ENCODE measurements at places on chromosomes 4 and X.

- no peak for DNase-seq
Observed at GRCh38 chr4:89720981-89721380, 116.0 kb downstream of the SNCA start.

DNA sequence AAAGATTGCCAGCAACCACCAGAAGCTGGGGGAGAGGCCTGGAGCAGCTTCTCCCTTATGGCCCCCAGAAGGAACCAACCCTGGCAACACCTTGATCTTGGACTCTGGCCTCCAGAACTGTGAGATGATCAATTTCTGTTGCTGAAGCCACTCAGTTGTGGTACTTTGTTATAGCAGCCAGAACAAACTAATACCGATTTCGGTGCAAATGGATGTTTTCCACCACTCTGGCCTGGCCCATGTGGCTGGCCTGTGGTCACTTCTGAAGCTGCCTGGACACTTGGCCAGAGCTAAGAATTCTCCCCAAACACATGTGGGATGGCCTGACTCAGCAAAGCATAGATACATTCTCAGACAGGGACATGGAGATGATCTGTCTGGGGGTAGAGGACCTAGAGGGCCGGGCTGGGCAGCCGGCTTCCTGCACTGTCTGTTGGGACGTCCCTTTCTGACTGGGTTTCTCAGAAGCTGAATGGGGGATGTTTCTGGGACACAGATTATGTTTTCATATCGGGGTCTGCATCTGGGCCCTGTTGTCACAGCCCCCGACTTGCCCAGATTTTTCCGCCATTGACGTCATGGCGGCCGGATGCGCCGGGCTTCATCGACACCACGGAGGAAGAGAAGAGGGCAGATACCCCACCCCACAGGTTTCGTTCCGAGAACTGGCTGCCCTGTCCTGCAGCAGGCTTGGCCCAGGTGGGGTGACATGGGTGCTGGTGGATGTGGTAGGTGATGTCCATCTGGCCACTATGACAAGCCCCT lies 4.1 kb downstream of the FOXP3 start:
- DNase-seq: no peak

- no peak for DNase-seq
Observed at GRCh38 chrX:15350329-15350996, 15.1 kb upstream of the PIGA start.

DNA sequence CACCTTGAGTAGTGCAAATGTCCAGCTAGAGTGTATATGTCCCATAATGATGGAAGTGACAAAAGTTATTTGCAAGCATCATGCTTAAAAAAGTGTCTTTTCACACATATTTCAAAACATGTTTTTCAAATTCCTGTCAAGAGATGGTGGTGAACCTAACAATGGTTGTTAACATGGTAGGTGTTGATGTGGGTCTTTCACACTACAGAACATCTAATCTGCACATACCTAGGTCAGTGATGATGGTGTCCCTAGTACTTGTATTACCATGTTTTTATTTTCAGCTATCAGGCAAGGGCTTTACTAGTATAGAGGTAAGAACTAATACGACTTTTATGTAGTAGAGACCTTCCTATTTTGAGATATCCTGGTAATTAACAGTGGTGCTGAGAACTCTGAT lies 3.4 kb upstream of the ATXN3L start:
- DNase-seq: no peak

GRCh38 chr4:188316391-188316790 lies 177.2 kb downstream of the TRIML1 start:
- no peak for DNase-seq

DNA sequence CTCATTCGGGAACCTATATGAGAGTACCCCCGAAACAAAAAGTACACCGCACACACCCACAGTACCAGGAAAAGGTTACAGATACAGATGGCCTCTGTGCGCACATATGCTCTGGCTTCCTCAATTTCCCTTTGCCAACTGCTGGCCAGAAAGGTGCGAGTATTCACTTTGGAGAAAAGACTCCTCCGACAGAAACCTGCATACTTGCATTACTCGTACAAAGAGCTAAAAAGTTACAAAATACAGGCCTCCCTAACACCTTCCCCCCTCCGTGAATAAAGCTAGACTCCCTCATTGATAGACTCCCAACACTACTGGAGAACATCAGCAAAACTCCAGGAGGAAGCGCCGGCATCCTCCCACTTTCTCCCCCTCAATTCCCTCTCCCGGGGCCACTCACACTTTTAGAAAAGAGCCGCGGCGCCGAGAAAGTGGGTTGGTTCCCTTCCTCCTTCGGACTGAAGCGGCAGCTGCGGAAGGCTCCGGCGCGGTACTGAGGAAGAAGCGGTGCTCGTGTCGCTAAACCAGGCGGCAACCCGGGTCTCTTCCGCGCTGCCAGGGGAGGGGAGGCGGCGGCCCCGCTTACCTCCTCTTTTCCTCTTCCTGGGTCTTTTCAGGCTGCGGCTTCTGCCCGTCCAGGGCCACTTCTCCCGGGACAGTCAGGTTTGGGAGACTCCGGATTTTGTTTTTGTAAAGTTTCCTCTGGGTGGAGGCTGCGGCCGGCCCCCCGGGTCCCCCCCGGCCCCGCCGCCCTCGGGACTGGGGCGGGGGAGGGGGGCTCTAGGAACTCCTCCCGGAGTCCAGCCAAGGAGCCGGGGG lies 1.1 kb downstream of the FBXW7 start:
- peak; percentile 45 for DNase-seq

GRCh38 chr4:4549534-4549933 lies 7.7 kb upstream of the STX18 start:
- DNase-seq: no peak

GRCh38 chr4:8613421-8614364 lies 21.1 kb downstream of the CPZ start:
- DNase-seq: no peak

- DNase-seq: no peak
Observed at GRCh38 chrX:103626855-103627254, 1.9 kb upstream of the TCEAL1 start.

DNA sequence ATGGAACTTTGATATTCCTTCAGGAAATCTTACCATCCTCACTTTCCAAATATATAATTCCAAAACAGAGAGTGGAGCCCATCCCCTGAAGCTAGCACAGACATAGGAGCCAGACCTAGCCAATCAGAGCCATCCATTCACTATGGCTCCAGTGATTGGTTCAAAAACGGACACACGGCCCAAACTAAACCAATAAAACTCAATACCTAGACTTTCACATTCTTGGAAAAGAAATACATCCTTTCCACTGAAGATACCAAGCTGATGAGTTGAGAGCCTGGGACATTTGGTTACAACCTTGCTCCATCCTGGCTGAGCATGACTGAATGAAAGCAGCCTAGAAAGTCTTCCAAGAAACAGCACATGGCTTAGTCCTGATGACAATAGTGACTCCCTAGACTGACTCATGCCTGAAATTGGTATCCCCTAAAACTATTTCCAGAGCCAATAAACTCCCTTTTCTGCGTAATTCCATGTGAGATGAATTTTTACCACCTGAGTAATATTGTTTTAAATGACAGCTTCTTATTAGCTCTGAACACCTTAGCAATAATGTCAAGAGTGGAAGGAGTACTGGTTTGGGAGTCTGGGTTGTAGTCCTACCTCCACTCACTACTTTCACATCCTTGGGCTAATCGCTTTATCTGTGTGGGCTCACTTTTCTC lies 189.6 kb upstream of the LNX1 start:
- DNase-seq: no peak

- DNase-seq: no peak
Observed at GRCh38 chrX:154487518-154488290, 1.3 kb upstream of the UBL4A start.

DNA sequence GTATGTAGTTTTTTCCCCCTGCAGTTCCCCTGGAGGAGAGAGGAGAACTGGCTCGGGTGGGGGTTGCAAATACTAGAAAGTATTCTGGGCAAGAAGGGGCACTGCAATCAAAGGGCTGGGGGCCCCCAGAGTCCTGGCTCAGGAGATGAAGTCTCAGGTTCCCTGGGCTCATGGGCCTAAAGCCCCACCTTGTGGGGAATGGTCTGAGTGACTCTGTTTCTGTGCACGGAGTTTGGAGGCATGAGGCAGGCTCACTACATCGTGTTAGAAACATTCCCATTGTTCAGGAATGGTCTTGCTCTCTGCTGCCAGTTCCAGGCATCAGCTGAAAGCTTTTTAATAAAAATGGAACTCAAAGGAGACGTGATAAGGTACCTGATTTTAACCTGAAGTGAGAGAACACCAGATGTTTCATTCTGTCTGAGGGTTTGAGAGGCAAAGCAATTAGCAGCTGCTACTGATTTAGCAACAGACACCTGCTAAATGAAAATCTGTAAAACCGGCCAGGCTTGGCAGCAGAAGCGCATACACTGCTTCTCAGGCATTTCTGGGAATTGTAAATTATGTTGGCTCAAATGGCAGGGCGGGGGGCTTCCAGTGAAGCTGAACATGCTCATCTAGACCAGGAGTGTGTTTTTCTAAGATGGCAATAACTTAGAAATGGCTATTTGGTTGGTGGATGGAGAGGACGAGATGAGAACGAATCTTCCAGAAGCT lies 122.7 kb downstream of the TMEM164 start:
- no peak for DNase-seq

GRCh38 chrX:153340111-153340510 lies 6.2 kb downstream of the ZNF275 start:
- no peak for DNase-seq

- DNase-seq: no peak
Observed at GRCh38 chrX:18075603-18076002, 145.1 kb downstream of the BEND2 start.

GRCh38 chr4:101264512-101264911 lies 82.8 kb downstream of the PPP3CA start:
- no peak for DNase-seq

DNA sequence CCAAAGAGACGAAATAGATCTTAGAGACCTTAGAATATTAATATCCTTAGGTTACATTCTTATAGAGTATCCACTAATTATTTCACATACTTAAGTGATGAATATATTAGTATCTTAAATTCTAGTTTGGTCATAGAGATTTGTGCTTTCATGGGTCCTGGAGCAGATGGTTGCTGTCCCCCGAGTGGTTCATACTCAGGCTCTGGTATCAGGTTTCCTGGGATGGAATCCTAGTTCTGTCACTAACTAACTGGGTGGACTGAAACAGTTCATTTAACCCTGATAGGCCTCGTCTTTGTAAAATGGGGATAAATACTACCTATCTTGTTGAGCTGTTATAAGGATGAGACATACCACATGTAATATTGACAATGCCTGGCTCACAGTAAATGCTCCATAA lies 264.6 kb downstream of the TENM3 start:
- no peak for DNase-seq

- no peak for DNase-seq
Observed at GRCh38 chr4:179165000-179165738, 1722.9 kb upstream of the AGA start.

GRCh38 chrX:31099536-31100090 lies 27.8 kb upstream of the FTHL17 start:
- DNase-seq: peak; percentile 86

- DNase-seq: no peak
Observed at GRCh38 chrX:101252634-101253033, 33.0 kb downstream of the DRP2 start.

GRCh38 chr4:52665592-52665991 lies 6.5 kb upstream of the USP46 start:
- no peak for DNase-seq

DNA sequence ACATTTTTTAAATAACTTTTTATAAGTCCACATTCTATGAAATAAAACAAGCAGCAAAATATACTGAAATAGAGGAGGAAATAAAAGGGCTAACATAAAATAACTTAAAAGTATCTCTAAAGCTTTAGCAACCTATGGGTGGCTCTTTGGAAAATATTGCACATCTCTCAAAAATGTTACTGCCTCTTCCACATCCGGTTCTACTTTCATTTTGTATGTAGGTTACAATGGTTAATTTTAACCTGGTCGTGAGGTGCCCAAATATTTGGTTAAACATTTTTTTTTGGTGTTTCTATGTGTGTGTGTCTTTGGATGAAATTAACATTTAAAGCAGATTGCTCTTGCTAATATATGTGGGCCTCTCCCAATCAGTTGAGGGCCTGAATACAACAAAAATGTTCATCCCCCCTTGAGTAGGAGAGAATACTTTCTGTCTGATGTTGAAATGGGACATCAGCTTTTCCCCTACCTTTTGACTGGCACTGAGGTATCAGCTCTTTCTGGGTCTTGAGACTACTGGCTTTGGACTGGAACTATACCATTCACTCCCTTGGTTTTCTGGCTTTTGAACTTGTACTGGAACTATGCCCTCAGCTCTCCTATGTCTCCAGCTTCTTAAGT lies 353.0 kb downstream of the ADAM29 start:
- no peak for DNase-seq

DNA sequence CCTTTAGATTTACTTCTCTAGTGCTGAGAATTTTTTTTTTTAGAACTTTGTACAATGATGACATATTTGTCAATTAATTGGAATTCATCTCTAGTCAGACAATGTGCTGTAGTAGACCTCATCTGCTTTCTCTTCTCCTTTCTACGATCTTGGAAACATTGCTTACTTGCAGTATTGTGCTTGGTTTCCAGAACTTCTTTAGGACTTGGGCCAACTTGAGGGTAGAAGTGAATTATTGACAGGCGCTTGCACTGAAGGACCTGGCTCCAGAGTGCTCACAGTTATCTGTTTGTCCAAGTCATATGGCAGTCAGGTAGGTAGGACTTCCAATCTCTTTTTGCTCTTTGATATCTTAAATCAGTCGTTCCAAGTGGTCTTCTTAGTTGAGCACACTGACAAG lies 39.6 kb downstream of the FNIP2 start:
- no peak for DNase-seq

GRCh38 chrX:147803948-147804347 lies 107.8 kb upstream of the FMR1 start:
- peak; percentile 19 for DNase-seq

GRCh38 chr4:17063888-17064287 lies 165.4 kb upstream of the LDB2 start:
- DNase-seq: no peak

- no peak for DNase-seq
Observed at GRCh38 chrX:16144420-16144819, 21.1 kb downstream of the GRPR start.

GRCh38 chrX:19172741-19173140 lies 50.5 kb upstream of the ADGRG2 start:
- no peak for DNase-seq

- no peak for DNase-seq
Observed at GRCh38 chr4:8533274-8533865, 46.8 kb upstream of the GPR78 start.

DNA sequence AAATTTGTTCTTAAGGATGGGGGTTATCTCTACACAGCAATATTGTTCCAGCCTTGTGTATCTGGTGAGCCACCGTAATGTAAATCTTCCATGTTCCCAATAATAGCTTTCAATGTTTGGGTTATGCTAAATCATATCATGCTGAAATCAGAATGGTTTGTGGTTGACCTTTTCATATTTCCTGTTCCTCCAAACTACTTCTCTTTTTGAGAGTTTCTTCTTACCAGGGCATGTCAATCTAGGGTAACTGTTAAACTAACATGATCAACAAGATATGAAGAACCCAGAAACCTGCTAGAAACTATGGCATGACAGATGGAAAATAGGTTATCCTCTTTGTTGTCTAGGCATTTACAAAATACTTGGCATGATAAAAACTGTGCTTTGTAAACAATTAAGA lies 22.0 kb downstream of the TNMD start:
- no peak for DNase-seq

Measured in activated CD4-positive, alpha-beta T cell treated with anti-CD3 and anti-CD28 coated beads, Interleukin-2, Interleukin-4, amounts not matched to agents 100 ng/mL and 50 ng/mL, durations not matched to agents 16 hours and 8 hours (primary cell).